Stimulated activated CD4-positive, alpha-beta T cell treated with anti-CD3 and anti-CD28 coated beads, Interleukin-1b, Interleukin-23, amount 100 ng/mL, for 48 hours (primary cell): ENCODE measurements at places on chromosomes 3 and 15.

- peak; percentile 99 for DNase-seq
These were observed at the start of gene ACAA1 for GRCh38 chr3:38136777-38137614. Gene ACAA1, minus strand, starts transcription at chr3:38137127. Its CDS starts 92 bp downstream, at chr3:38137035.

- DNase-seq, result no peak
These were observed 897.9 kb downstream of the EPHA3 start for GRCh38 chr3:90005281-90005847.

- DNase-seq, result no peak
These were observed 34.9 kb upstream of the MAGI1 start for GRCh38 chr3:66073464-66074141.

- DNase-seq, result no peak
These were observed 7.4 kb upstream of the TGM5 start for GRCh38 chr15:43274136-43274535.

GRCh38 chr3:180278583-180279188, 241.9 kb upstream of the PEX5L start:
- DNase-seq, result no peak

GRCh38 chr3:61409638-61410037, 151.7 kb upstream of the PTPRG start:
- DNase-seq, result no peak

DNA sequence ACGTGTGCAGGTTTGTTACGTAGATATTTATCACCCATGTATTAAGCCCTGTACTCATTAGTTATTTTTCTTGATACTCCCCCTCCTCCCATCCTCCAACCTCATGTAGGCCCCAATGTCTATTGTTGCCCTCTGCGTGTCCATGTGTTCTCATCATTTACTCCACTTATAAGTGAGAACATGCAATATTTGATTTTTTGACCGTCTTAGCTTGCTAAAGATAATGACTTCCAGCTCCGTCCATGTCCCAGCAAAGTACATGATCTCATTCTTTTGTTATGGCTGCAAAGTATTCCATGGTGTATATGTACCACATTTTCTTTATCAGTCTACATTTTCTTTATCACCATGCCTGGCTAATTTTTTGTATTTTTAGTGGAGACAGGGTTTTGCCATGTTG, 623.2 kb downstream of the SQOR start:
- DNase-seq, result no peak

- DNase-seq, result no peak
These were observed 37.2 kb upstream of the CSPG4 start for GRCh38 chr15:75749820-75750219.

- no peak for DNase-seq
These were observed 52.9 kb upstream of the ICE2 start for GRCh38 chr15:60531801-60532200.

- no peak for DNase-seq
These were observed 24.9 kb downstream of the GJD2 start for GRCh38 chr15:34729886-34730285.
